Activated naive CD4-positive, alpha-beta T cell treated with anti-CD3 and anti-CD28 coated beads, Interleukin-2, amount 10 ng/mL, durations not matched to agents 7 days and 5 days (primary cell): ENCODE measurements at places on chromosomes 7 and 10.

DNA sequence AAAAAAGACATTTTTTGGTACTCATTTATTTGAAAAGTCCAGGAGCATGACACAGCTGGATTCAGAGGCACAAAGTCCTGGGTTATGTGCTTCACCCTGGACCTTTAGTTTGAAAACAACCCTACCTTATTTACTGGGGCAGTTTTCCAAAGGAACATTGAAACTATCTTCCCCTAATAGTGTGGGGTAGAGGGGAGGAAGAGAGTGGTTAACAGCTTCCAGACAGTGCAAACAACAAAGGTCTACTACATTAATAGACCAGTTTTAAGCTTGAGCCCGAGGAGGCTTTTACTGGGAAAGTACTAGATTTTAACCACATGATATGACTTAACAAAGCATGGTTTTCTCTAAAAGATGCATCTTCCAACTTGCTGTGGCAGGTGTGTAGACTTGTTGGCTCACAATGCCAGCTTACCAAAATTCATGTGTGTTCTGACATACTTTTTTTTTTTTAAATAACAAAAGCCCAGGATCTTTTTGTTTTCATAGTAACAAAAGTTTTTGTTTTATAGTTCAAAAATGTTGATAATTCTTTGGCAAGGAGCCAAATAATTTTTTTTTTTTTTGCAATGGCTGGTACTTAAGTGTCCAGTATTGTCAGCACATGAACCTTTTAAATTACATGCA lies 1.8 kb downstream of the GSTO1 start:
- DNase-seq, result no peak

- DNase-seq, result no peak
Measured at GRCh38 chr7:1596181-1597043, 26.6 kb upstream of the PSMG3 start.

DNA sequence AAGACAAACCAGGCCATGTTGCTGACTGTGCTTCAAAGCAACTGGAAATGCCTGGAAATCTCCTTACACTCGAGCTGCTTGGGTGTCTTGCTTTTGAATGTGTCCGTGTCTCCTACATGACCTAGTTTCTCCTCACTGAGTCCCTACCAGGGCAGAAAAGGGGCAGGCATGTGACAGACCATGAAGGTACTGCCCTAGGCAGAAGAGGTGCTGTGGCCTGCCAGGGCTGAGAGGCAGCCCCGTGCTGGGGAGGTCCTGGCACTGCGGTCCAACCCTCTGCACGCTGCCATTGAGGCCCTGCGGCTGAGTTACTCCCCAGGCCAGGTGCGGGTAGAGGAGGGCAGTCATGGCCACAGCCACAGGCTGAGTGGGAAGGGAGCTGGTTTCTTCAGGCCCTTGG lies 159.3 kb downstream of the LYZL1 start:
- no peak for DNase-seq

- DNase-seq, result no peak
Measured at GRCh38 chr10:3775696-3776551, 9.1 kb downstream of the KLF6 start.

GRCh38 chr10:34739915-34740314 lies 75.2 kb downstream of the PARD3 start:
- DNase-seq, result no peak

- DNase-seq, result no peak
Measured at GRCh38 chr10:132937861-132938260, 4.5 kb downstream of the CFAP46 start.
